HT-29 (cell line): ENCODE measurements at places on chromosomes 11 and 22. TPM values are rescaled to one million over a fixed set of nuclear protein-coding genes. Genes with fewer than 3 reads are reported as not detected.

Gene BANF1
- 84.3 and 86.3 TPM in 2 replicates for total RNA-seq

Gene MS4A12
- not detected in 2 replicates for total RNA-seq

GRCh38 chr11:113690619-113691569, 15.2 kb downstream of the TMPRSS5 start:
- DNase-seq: peak; percentile 98

DNA sequence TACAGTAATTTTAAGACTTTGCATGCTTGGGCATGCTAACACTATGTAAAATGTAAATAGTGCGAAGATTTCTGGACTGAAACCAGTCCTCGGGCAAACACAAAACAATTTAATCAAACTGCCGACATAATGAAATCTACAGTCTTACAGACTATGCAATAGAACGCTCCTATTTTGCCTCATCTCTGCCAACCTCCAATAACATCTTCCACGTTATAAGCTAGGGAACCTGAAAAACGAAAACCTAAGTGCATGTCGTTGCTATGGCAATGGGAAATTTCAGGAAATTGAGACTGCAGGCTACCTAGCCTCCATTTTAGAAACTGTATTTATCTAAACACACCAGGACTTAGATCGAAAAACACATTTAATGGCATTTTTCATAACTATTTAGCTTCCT, 1.1 kb downstream of the CSTF3 start:
- peak; percentile 43 for DNase-seq
